ENCODE measurements at places on chromosomes 5 and 9.
A peak's percentile ranks its signal among the peaks of the same experiment; 100 is the strongest.

- no peak for DNase-seq
These were observed 180.5 kb downstream of the CNTLN start for GRCh38 chr9:17315341-17315740.

DNA sequence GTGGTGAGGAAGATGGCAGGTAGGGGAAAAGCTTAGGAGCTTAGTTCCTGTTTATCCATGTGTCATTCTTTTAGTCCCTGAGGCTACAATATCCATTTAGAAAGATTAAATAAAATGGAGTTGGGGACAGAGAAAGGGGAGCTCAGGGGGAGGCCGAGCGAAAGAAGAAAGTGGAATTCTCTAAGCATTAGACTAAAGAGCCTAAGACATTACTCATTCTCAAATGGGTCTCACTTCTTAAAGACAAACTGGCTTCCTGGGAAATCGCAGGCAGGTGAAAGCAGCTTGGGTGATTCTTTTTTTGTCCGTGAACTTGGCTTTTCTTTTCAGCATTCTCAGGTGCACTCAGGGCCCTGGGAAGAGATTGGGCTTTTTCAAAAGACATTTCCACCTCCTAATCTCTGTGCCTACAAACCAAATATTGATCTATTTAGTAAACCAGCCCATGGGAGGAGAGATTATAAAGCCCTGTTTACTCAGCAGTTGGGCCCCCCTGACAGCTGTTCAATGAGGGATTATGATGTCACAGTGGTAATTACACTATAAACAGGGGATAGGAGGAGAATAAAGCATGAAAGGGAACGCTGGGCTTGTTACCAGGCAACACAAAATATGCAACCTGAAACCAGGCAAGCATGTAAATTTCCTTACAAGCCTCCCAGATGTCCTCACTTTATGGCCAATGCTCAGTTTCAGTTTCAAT, 584.0 kb downstream of the ACTL7B start:
- no peak for DNase-seq

DNA sequence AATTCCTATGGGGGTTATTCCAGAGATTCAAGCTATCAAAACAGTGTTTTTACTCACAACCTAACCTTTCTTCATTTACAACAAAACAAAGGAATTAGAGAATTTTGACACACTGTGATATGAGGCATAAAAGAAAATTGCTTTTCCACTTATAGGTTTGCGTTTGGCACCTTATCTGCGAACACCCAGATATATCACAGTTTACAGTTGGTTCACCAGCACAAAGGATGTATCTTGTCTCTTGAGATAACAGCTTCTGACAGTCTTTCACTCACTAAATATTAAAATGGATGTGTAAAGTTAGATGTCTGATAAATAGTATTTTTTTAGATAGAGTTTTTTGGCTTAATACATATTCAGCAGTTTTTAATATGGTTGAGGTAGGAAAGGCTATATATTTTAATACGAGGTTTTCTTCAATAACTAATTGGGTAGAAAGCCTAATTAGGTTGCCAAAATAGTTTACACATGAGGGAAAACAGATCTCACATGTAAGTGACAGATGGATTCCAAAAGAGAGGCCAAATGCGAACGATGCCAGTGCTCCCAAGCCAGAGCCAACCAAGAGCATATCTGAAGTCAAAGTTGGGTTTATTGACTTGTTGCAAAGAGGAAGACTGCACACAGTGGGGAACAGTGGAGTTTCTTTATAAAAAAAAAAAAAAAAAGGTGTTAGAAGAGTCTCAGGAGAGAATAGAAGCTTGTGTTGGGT, 1495.2 kb downstream of the MAT2B start:
- DNase-seq = no peak

GRCh38 chr9:5835808-5836207, 2.9 kb upstream of the ERMP1 start:
- DNase-seq = no peak

- DNase-seq = peak; percentile 99
These were observed at the start of gene DCAF10 for GRCh38 chr9:37800631-37801286. DCAF10 (plus strand) TSS chr9:37800797; CDS start chr9:37800867, 70 bp downstream.

DNA sequence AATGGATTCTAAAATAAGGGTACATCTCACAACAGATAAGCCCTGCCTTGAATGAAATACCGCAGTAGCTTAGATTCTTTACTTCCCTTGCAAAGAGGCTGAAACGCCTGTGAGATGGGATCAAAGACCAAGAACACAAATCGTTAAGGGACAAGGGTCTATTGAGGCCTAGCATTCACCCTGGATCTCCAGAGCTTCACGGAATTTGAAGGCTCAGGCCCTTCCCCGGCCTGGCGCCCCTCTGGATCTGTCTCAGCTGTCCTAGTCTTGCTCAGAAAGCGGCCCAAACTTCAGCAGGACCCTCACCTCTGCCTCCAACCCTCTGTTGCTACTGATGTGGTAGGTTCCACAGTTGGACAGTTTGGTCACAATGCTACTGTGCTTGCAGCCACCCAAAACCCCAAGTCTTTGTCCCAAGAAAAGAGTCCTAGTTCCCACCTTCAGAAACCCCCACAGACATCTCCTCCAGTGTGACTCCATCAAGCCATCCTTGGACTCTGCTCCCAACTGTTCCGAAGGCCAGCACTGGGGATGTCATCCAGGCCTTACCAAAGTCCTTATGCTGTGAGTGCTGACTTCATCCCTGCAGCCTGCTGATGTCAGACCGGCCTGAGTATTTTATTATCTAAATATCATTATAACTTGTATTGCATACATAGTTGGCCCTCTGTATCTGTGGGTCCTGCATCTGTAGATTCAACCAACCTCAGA, 9.4 kb downstream of the CORO2A start:
- DNase-seq = no peak

DNA sequence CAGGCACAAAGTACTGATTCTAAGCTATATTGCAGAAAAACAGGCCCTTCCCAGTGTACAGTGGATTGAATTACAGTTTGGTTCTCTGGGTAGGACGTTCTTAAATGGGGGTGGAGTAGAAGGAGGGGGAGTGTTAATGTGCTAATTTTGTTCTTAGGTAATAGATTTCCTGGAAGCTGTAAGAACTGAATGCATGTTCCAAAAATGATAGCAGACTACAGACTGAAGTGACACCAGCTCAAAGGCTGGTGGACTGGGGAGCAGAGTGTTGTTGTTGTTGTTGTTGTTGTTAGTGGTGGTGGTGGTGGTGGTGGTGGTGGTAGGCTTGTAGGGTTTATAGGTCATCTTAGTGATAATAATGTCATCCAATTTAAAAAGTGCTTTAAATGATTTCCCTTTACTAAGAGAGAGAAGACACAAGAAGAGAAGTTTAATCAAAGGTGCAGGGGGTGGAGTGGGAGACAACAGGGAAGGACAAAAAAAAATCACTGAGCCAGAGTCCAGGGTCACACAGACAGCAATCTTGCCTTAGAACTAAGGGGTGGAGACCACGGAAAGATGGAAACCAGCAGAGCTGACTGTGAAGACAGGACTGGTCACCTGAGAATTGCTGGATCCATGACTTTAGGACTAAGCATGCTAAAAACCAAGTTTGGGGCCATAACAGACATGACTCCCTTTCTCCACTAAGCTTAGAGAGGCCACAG, 27.0 kb downstream of the TTLL11 start:
- DNase-seq = no peak

GRCh38 chr5:169106911-169107706, 193.8 kb downstream of the SLIT3 start:
- no peak for DNase-seq

DNA sequence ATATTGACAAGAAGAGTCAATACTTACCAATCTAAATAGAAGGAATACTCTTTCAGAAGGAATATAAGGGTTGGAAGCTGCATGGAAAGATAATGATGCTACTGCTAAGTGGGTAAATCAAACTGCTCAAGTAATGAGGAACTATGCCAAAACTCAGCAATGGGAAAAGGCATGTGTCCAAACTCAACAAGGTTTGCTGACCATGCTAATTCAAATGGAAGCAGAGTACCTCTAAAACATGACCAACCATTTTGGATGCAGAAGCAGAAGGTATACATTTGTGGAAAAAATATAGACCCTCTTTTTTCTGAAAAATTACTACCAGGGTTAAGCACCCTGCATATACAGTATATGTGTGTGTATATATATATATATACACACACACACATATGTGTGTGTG, 21.1 kb downstream of the TMEM232 start:
- DNase-seq = no peak

DNA sequence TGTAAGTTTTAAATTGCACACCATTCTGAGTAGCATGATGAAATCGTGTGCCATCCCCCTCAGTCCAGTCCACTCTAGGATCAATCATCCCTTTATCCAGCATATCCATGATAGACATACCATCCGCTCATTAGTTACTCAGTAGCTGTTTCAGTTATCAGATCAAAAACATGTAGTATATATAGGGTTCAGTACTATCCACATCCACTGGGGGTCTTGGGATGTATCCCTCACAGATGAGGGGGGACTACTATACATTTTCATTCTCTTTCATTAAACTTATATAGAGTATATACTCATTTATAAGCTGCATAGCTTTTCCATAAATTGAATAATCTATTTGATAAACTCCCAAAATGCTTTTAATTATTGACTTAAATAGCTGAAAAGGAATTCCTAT, 67.6 kb downstream of the MEIKIN start:
- DNase-seq = no peak

GRCh38 chr9:14992516-14992915, 82.3 kb upstream of the FREM1 start:
- no peak for DNase-seq

- DNase-seq = no peak
These were observed 56.5 kb upstream of the RAI14 start for GRCh38 chr5:34599471-34600117.

DNA sequence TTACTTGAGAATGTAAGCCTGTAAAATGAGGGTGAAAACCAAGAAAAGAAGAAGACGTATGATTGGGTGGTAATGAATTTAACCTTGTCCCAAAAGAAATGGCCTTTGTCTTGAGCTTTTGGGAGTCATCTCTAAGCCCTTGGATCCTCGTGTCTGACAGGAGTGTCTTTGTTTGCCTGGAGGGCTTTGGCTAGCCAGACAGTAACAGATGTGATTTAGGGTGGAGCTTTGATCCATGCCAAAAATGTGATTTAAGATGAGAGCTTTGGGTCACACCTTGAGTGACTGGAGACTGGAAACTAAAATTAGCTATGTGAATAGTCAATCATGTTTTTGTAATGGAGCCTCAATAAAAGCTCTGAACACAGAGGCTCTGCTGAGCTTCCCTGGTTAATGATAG, 25.9 kb upstream of the ZFAND5 start:
- no peak for DNase-seq

- DNase-seq = no peak
These were observed 53.4 kb upstream of the CACNA1B start for GRCh38 chr9:137823986-137824771.

DNA sequence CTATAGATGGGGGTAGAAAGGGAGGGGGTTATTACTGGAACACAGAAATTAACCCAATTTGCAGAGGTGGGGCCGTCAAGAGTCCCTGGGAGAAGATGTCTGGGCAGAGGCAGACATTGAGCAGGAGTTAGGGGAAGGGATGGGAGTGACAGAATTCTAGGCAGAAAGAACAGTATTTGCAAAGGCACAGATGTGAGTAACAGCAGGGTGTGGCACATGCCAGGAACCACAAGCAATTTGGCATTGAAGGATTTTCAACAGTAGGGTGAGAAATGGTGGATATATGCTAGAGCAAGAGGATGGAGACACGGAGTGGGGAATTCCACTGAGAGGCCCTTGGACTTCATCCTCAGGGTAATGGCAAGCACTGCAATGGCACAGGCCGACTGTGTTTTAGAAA, 71.6 kb upstream of the FRRS1L start:
- no peak for DNase-seq

DNA sequence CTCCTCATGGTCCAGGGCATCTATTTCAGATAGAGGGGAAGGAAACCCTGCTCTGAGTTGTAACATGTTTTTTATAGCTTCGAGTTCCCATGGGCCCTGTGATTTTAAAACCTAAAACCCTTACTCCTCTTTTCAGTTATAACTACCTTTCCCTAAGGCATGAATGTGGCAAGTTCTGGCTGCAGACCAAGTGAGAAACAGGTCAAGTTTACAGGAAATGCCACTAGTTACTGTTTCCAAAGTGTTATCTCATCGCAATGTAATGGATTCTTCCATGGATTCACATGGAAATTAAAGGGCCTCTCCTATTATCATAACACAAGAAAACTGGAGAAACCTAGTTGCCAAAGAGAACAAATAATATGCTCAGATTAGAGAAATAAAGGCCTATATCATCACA, 574.5 kb upstream of the GRAMD2B start:
- DNase-seq = no peak

DNA sequence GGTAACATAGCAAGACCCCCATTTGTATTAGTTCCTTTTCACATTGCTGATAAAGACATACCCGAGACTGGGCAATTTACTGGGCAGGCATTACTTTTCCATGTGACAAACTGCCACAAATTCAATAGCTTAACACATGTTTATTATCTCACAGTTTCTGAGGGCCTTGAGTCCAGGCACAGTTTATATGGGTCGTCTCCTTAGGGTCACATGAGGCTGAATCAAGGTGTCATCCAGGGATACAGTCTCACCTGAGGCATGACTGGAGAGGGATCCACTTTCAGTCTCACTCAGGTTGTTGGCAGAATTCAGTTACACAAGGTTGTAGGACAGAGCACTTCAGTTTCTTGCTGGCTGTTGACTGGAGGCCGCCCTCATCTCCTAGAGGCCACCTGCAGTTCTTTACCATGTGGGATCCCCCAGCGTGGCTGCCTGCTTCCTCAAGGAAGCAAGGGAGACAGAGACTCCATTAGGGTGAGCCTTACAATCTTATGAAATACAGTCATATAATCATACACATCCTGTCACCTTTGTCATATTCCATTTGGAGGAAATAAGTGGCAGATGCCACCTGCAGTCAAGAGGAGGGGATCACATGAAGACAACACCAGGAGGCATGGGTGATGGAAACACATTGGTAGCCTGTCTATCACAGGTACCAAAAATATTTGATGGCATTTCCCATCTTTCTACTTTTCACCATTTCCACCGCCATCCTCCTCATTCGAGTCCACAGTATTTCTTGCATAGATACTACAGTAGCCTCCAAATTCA, 15.1 kb upstream of the ERAP1 start:
- no peak for DNase-seq

- DNase-seq = no peak
These were observed 157.8 kb upstream of the TNC start for GRCh38 chr9:115275753-115276152.

GRCh38 chr9:104899759-104900247, 28.2 kb downstream of the ABCA1 start:
- DNase-seq = no peak

- no peak for DNase-seq
These were observed 69.6 kb downstream of the CHSY3 start for GRCh38 chr5:129973716-129974426.

DNA sequence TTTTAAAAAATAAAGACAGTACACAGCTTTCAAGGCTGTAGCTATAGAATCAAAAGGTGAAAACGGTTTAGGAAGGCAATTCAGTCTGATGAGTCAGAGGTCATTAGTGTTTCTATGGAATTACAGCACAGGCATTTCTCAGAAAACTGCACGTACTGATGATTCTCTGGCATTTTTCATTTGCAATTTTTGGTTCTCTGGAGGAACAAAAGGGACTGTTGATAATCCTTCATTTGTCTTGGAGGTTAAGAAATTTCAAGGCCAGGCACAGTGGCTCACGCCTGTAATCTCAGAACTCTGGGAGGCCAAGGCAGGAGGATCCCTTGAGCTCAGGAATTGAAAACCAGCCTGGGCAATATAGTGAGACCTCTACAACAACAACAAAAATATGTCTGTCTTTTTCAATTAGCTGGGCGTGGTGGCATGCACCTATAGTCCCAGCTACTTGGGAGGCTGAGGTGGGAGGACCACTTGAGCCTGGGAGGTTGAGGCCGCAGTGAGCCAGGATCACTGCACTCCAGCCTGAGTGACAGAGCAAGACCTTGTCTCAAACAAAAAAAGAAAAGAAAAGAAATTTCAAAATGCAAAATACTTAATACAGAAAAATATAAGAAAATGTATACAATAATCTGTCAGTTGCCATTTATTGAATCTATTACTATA, 27.3 kb downstream of the NR6A1 start:
- no peak for DNase-seq

All from activated T-cell treated with anti-CD3 and anti-CD28 coated beads, Interleukin-2, amount 50 U/mL, for 24 hours (primary cell).